ENCODE measurements at places on chromosomes 12 and 14.

DNA sequence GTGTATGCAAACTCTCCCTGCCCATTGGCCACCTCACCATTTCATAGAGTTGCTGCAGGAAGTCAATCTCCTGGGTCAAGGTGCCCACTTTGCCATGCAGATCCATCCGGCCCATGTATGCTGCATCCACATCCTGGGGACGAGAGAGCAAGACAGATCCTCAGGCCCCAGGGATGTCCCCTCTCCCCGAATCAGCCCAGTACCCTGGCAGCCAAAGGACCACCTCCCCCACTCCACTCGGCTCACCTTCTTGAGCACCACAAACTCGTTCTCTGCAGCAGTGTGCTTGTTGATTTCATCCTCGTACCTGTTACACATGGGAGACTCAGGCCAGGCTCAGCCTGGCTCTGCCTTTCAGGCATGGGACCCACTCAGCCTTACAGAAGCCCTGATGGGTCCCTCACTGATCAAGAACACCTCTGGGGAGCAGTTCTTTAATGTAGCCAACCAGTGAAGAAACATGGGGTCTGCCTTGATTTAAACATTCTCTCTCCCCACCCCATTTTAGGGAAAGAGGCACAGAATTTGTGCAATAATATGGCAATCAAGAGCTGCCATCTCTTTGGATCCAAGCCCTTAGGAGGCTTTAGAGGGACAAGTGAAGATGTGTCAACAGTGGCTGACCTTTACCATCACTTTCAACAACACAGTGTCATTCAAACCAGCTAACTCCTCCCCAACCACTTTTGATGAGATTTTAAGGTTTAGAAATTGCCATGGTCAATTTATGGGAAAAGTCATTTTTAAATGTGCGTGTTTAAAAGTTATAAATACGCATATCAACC is 3.9 kb downstream of the KRT79 start:
- no peak for DNase-seq

- peak; percentile 42 for DNase-seq
Observed at GRCh38 chr12:123150744-123151456, at the start of gene PITPNM2. Gene PITPNM2, minus strand, starts transcription at chr12:123151090. Its CDS starts 116,500 bp downstream, at chr12:123034590.

DNA sequence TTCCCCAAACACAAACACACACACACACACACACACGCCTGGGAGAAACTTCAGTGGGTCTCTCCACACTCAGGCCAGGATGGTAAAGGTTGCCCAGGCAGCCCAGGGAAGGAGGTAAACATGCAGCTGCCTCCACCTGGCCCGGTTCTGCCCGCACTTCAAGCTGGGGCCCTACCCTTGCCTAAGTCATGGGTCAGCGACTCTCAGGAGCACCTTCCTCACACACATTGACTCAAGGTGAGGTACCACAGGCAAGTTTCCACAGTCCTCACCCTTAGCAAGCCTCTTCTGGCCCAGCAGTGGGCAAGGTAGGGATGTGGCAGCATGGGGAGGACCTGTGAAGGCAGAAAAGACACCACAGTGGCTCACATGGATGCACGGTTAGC is 14.1 kb upstream of the FAIM2 start:
- no peak for DNase-seq

GRCh38 chr14:51828017-51828797 is 32.2 kb upstream of the GNG2 start:
- DNase-seq = no peak

- DNase-seq = no peak
Observed at GRCh38 chr14:92581966-92582566, 68.5 kb downstream of the RIN3 start.

DNA sequence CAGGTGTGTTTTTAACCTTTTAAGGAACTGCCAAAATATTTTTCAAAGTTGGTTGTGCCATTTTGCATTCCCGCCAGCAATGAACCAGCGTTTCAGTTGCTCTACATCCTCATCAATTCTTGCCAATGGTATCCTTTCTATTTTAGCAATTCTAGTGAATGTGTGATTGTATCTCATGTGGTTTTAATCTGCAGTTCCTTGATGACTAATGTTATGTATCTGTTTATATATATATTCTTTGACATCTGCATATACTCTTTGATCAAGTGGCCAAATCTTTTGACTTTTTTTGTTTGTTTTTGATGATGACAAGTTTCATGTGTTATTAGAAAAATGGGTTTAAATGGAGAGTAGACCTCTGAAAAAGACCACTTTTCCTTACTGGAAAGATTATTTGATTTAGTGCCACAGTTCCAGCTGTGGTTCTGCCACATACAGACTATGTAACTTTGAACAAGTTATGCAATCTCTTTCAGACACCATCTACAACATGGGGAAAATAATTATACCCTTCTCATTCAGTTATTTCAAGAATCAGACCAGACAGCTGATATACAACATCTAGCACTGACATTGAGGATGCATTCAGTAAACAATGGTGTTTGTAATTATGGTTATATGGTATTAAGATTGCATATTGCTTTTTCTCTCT is 146.3 kb upstream of the CNOT2 start:
- DNase-seq = no peak

DNA sequence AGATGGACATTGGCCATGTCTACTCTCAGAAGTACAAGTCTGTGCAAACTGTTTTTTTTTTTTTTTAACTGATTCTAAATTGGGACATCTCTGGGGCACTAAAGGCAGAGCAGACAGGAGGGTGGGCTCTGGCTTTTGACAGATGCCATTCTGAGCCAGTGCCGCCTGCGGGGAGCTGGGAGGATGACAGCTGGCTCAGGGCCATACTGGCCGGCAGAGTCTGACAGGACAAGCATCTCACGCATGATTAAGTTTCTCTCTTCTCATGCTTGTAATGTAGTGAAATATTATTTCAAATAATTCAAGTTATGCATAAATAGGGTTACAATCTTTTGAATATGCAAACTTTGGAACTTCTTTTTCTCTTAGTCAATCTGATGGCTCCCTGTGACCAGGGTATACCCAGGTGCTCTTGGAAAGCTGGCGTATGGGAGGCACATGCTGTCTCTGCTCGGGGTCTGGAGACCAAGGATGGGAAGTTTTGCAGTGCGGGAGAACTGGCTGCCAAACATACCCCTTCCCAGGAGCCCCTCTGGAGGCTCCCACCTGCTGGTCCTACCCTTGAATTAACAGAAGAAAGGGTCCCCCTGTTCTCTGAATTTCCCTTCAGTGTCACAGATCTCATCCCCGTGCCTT is 7.6 kb downstream of the CDCA4 start:
- DNase-seq = no peak

DNA sequence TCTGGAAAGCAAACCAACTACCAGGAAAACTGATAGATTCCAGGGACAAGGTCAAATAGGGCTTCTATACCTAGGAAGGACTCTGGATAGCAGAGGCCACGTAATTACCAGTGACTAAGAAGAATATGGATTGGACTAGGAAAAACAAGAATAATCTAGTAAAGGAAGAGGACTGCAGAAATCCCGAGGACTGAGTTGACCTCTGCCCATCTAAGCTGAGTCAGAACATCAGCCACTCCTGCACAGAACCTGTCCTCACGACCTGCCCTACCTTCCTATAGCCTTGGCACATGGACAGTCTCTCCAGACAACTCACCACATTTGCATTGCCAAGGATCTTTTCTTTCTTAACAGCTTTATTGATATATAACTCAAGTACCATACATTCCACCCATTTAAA is 2.3 kb downstream of the OR6J1 start:
- no peak for DNase-seq

- DNase-seq = peak; percentile 82
Observed at GRCh38 chr14:94110552-94111181, at the start of gene IFI27. Gene IFI27, plus strand, starts transcription at chr14:94110736.

- no peak for DNase-seq
Observed at GRCh38 chr14:95649230-95649629, 37.0 kb upstream of the TCL1B start.

DNA sequence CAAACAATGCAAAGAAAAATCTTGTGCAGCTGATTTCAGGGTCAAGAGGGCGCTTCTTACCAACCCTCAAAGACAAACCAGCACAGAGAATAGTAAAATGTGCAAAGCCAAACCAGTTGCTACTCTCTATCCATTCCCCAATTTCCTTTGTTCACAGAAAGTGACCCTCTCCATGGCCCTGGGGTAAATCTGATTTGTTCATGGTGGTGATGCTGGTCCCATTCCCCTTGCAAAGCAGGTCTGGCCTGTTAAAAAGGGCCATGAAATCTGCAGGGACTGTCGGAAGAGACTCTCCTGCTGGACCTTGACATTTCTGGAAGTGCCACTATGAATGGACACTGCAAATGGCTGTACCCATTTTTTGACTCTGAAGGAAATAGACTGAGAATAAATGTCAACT is 113.5 kb downstream of the HMGA2 start:
- no peak for DNase-seq

GRCh38 chr14:41350476-41350875 is 256.2 kb upstream of the LRFN5 start:
- DNase-seq = no peak

DNA sequence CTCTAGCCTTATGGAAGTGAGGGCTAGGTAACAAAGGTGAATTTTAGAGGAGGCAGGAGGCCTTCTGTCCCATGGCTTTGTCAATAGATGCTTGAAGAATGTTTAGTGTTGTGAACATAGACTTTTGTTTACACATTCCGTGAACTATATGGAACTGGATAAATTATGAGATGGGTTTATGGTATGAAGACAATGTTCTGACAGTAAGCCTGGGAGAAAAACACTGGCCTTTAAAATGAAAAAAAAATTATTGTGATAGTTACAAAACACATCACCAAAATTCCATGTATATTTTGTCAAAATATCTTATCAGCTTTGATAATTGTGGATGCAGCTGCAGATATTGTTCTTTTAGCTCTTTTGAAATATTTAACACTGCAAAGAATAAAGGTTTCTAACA is 251.5 kb upstream of the DCN start:
- DNase-seq = no peak

GRCh38 chr12:11978726-11979384 is 91.9 kb upstream of the BCL2L14 start:
- no peak for DNase-seq

GRCh38 chr12:11980115-11980514 is 90.6 kb upstream of the BCL2L14 start:
- DNase-seq = no peak

DNA sequence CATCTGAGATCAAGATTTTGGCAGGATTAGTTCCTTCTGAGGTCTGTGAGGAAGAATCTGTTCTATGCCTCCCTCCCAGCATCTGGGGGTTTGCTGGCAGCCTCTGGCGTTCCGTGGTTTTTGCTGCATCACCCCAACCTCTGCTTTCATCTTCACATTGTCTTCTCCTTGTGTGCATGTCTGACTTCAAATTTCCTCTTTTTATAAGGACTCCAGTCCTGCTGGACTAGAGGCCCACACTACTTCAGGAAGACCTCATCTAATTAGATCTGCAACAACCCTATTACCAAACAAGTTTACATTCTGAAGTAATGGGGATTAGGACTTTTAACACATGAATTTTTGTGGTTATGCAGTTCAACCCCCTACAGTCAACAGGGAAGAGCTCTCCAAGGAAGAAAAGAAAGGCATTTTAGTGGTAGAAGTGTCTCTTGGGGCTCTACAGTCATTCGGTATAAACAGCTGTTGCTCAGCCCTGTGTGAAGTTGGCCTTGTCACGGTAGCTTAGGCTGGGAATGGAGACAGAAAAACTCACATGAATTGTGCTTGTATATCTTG is 89.7 kb downstream of the CAND1 start:
- DNase-seq = no peak

- no peak for DNase-seq
Observed at GRCh38 chr12:83656004-83656403, 969.3 kb downstream of the TMTC2 start.

DNA sequence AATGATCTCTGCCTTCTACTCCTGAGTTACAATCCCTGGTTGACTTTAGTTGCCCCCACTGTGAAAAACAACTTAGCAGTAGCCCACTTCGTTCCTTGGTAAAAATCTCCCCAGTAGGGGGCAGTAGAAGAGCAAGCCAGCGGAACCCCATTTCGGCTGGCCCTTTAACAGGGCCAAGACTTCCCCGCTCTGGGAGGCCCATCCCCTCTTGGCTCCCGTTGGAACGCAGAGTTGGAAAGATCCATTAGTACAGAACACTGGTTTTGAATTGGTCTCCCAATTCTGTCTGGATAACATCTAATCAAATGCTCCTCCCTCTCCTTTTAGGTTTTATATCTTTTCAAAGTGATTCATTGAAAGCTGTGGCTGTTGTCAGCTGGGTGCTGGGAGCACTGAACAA is 1133.3 kb downstream of the BCL11B start:
- peak; percentile 50 for DNase-seq

Data from colonic mucosa (tissue), 4 donors.